ENCODE measurements at places on chromosomes 1 and 21.

DNA sequence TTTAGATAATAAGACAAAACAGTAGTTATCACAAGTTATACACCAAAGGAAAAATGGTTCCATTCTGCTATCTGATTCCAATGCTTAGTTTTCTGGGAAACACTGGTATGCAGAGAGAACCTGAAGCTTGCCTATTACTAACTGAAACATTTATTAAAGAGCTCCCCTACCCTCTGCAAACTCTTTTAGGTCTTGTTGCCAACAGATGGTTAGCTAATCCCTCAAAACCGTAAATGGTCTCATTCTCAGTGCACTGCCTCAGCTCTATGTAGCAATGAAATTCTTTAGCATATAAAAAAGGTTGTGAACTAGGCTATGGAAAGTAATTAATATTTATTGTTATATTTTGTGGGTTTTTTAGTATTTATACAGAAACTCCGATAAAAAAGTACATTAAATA is 20.4 kb downstream of the C21orf91 start:
- no peak for DNase-seq

GRCh38 chr1:218284377-218284916 is 646 bp upstream of the RRP15 start:
- no peak for DNase-seq

GRCh38 chr1:65539266-65540131 is 119.0 kb downstream of the LEPR start:
- no peak for DNase-seq

DNA sequence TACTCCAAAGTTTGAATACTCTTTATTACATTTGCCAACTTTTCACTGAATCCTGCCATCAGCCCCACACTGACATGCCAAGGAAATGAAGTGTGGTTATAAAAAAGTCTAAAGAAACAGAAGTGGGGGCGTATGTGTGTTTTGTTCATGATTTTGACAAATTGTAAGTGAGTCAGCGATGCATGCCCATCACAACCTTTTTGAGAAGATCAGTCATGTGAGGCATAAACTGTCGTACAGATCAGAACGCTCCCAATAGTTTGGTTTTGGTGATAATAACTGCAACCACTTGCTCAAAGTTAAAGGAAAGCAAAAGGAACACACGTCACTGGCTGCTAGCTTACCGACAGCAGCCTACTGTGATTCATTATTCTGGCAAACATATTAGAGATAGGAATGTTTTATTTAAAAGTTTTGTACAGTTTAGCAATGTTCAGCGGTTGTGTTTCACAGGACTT is 95.6 kb downstream of the RGS2 start:
- DNase-seq = no peak

- DNase-seq = no peak
These were observed 14.3 kb downstream of the ATP2B4 start for GRCh38 chr1:203640723-203641502.

DNA sequence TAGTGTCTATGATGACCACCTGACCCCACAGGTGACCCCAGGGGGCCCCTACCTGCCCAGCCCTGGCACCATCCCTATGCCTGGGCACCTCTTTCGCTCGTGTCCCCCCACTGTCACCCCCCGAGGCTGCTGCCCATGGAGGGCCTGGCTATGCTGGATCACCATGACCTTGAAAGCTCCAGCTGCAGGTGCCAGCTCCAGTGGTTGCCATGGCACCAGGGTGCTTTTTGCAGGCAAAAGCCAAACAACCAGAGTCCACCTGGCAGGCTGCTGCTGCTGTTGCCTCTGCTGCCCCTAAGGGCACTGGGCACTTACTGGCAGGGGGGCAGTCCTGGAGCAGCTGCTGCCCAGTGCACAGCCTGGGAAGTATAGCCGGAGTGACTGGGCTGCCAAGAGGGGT is 21.7 kb downstream of the ETNK2 start:
- DNase-seq = no peak

GRCh38 chr21:42117229-42117966 is 46.3 kb downstream of the UMODL1 start:
- peak; percentile 75 for DNase-seq

GRCh38 chr1:22249928-22250680 is 107.2 kb upstream of the WNT4 start:
- no peak for DNase-seq

DNA sequence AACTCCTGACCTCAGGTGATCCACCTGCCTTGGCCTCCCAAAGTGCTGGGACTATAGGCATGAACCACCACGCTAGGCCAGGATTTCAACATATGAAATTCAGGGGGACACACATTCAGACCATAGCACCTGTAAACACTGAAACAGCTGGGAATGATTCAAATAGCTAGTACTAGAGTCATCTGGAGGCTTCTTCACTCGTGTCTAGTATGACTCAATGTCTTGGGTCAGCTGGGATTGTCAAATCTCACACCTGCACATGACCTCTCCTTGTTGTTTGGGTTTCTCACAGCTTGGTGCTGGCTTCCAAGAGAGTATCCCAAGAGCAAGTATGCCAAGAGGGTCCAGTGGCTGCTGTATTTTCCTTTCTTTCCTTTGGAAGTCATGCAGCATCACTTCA is 75.1 kb downstream of the PGM1 start:
- DNase-seq = no peak

DNA sequence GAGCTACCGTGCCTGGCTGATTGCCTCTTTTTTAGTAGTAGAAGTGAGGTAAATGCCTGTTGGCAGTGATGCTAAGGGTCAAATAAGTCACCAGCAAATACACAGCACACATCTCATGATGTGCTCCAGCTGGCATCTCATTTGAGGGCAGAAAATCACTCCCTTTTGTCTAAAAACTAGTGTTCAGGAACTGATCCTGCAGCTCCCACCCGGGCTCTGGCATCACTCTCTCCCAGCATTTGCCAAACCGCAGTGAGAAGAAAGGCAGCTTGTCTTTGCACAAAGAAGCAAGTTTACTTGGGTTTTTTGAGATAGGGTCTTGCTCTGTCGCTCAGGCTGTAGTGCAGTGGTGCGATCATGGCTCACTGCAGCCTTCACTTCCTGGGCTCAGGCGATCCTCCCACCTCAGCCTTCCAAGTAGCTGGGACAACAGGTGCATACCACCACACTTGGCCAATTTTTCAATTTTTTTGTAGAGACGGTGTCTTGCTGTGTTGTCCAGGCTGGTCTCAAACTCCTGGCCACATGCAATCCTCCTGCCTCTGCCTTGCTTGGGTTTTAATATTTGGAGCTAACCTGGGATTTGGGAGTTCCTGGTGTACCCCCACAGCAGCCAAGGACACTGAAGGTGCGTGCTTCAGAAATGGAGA is 4.1 kb downstream of the RBP7 start:
- no peak for DNase-seq

DNA sequence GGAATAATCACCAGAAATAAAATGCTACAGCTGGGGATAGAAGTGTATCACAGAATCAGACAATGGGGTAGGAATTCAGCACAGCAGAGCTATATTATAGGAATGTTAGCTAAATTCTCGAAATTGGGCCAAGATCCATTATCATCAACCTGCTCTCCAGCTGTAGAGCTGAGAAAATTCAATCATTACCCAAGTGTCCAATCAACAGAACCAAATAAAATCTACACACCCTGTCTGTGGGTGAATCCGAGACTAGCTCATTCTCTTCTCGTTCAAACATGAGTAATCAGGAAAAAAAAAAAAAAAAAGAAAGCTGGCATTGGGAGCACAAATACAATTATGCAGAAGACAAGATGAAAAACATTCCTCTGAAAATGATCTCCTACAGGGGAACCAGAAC is 119.2 kb downstream of the CDC7 start:
- DNase-seq = no peak

DNA sequence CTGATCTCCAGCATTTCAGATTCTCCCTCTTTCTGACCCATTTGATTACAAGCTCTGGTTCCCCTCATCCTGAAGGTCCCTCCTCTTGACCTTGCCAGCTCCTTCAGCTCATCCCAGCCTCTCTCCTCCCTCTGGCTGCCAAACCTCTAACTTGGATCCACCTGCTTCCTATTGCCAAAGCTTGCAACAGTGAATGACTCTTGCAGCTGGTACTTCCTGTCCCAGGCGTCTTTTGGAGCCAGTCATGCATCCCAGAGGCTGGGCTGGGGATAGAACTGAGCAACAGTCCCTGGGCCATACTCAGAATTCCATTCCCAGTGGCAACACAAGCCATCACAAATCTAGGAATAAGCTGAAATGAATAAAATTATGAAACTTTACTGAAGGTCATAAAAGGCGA is 27.7 kb upstream of the SPOCD1 start:
- DNase-seq = no peak

DNA sequence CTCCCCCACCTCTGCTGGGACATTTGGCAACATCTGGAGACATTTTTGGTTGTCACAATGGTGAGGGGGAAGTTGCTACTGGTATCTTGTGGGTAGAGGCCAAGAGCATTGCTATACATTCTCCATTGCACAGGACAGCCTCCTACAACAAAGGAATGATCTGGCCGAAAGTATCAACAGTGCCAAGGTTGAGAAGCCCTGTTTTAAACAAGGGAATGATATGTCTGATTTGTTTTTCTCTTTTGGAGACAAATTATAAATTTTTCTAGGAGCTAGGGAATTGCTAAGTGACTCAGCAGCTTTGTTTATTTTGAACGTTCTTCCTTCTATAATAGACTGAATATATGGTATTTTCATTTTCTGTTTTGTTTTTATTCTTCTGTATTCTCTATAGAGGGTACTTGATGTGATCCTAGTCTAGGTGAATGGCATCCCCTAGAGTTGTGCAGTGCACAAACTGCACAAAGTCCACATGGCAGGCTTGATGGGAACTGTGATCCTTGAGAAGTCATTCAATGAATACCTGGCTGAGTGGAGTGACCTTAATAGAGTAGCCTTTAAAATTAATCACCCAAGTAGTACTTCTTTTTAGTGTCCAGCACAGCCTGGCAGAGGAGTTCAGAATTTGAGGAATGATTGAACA is 288.6 kb upstream of the USP24 start:
- no peak for DNase-seq

GRCh38 chr1:184825571-184825970 is 70.9 kb upstream of the EDEM3 start:
- no peak for DNase-seq

DNA sequence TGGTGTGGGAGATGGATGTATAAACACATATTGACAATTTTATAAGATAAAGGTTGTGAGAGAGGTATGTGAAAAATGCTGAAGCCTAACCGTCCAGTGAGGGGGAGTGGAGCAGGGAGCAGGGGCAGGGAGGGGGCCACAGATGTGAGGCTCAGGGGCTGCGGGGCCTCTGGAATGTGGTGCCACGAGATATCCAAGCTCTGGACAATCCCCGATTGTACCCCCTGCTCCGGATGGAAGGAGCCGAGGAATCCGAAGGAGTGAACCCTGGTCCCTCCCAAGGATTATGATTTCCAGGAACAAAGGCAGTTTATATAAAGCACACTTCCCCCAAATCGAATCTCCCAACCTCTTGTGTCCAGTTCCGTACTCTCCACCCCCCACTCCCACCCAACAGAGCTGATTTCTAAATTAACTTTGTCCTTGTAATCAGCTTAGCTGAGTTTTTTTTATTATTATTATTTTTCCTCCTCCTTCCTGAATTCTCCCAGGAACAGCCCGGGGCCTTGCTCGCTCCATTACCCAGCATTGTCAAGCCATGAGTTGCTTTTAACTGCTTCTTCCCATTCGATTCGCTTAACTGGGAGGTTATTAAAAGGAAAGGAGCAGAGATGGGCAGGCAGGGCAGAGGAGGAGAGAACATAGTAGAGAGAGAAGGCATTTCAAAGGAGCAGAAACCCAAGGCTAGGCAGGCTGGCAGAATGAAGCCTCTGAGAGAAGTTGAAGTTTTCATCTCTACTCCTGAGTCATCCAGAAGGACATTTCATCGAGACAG is 9.4 kb downstream of the KIRREL1 start:
- DNase-seq = no peak

GRCh38 chr1:50471967-50472366 is 48.7 kb upstream of the DMRTA2 start:
- DNase-seq = no peak

- DNase-seq = no peak
These were observed 115.6 kb upstream of the ADAMTS5 start for GRCh38 chr21:27082431-27083010.

GRCh38 chr1:156383023-156383422 is 14.0 kb downstream of the RHBG start:
- peak; percentile 50 for DNase-seq

GRCh38 chr1:110094931-110095654 is 17.1 kb upstream of the UBL4B start:
- DNase-seq = no peak

DNA sequence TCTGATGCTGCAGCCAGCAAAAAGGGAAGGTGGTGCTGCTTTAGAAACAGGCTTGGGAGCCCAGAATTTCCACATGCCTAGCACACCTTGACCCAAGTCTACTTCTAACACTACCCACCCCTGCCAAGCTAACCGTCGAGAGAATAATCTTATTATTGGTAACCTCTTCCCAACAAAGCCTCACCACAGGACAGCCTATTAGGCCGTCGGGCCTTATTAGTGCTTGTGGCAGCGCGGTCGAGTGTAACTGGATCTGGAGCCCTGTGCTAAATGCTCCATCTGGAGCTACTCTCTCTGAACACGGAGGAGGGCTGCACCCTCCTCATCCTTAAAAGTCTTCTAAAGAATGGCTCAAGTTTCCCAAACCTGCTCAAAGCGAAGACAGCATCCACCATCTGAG is 165.5 kb upstream of the NFIA start:
- no peak for DNase-seq

DNA sequence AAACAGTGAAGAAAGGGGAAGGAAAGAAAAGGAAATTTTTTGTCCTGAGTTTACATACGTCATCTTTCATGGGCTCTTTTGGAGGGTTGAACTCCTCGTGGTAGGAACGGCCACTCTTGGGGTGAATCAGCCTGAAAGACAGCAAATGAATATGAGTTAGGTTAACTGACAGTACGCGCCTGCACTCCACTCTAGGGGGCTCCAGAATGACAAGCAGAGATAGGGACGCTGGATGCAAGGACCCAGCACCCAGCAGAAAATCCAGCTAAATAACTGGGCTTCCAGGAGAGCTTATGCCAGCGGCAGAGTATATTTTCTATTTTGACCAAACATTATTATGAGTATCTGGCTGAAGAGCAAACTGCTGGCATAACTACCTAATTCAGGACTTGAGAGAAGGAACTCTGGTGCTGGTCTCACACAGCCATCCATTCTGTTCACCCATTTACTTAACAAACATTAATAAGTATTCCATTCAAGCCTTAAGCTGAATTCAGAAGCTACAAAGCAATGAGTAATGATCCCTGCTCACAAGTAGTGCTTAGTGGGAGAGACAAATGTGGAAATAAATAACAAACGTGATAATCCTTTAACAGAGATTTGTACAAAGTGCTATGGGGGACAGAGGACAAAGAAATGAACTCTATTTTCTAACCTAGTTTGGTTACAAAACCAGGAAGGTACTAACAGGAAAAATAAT is 22.1 kb downstream of the AK2 start:
- DNase-seq = no peak

Data from activated gamma-delta T cell treated with Interleukin-2 at 50 U/mL for 16 hours (primary cell).